ENCODE measurements at places on chromosomes 5 and 9.

DNA sequence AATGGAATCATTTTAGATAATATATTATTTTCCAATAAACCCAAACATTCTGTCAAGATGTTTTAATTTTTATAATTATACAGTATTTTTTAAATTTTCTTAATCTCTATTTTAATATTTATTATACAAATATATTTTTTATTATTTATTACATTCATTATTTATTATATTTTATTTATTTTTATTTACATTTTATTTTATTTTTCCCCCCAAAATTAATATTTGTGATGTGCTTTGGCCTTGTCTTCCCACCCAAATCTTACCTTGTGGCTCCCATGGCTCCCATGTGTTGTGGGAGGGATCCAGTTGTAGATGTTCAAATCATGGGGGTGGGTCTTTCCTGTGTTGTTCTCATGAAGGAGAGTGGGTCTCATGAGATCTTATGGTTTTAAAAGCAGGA lies 382.1 kb downstream of the TLE4 start:
- no peak for DNase-seq

DNA sequence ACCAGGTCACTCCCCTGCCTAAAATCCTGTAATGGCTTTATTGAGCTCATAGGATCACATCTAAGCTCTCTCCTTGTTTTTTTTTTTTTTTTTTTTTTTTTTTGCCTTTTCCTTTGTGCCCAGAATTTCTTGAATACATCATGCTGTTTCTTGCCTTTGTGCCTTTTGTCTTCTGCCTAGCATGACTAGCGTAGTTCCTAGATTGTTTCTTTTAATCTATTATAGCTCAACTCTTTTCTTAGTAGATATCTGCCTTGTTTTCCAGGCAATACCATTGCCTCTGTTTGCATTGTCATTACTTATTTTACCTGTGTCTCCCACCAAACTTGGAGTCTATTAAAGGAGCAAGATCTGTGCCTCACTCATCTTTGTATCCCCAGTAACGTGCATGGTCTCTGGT lies 106.1 kb upstream of the C9orf72 start:
- no peak for DNase-seq

GRCh38 chr5:90557871-90558270 lies 726 bp upstream of the ADGRV1 start:
- DNase-seq: no peak

DNA sequence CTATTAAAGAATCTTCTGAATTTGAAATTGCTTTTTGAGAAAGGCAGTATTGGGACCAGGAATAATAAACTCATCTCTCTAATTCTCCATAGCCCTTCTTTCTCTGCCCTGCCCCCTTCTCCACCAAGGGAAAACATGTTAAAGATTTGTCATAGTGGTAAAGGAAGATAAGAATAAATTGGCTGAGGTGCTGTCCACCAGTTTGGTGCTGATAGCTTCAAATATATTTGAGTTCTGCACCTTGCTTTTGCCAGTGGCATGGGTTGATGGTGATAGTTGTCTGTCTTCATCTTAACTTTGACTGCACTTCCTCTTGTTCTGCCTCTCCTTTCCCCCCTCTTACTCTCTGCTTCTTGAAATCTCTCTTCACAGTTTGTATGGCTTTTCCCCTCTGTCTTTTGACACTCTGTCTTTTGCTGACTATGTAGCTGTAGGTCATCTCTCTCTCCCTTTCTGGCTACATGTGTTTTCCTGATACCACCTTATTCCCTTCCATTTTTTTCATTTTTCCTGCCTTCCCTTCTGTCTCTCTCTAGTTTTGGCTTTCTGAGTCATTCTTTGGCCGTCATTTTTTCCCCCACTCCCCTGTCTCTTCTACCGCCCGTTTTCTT lies 56.6 kb downstream of the NDUFS4 start:
- DNase-seq: peak; percentile 15

GRCh38 chr9:126754436-126755316 lies 50.2 kb upstream of the ZBTB43 start:
- DNase-seq: no peak

GRCh38 chr5:39459907-39460306 lies 35.1 kb upstream of the DAB2 start:
- no peak for DNase-seq

- DNase-seq: no peak
Observed at GRCh38 chr5:138869763-138870500, 5.2 kb downstream of the LRRTM2 start.

GRCh38 chr5:36152324-36153297 lies 700 bp downstream of the SKP2 start:
- DNase-seq: no peak

DNA sequence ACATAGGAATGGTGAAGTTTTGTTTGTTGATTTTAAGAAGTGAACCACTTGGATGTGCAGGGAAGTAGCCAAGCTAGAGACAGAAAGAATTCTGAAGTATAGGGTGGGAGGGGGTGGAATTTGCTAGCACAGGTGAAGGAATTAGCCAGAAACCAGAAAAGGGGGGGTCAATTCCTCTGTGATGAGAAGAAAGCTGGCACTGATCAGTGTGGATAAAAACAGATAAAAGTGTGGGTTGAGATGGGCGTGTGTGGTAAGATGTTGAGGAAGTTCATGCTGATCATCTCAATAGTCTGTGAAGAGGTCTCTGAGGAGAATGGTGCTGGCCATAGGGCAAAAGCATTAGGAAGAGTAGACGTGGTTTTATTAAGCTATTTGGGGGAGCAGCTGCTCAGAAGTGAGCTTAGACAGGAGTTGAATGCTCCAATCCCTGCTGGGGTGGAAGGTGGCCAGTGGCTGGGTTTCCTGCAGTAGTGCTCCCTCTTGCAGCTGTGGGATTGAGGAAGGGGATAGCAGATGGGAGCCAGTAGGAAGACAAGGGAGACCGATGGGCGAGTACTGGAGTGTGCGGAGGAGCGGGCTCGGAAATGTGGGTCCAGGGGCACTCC lies 88.7 kb upstream of the ELL2 start:
- peak; percentile 25 for DNase-seq

- no peak for DNase-seq
Observed at GRCh38 chr9:128285033-128285784, 9.1 kb downstream of the SWI5 start.

- no peak for DNase-seq
Observed at GRCh38 chr5:108620516-108620915, 127.2 kb upstream of the FER start.

DNA sequence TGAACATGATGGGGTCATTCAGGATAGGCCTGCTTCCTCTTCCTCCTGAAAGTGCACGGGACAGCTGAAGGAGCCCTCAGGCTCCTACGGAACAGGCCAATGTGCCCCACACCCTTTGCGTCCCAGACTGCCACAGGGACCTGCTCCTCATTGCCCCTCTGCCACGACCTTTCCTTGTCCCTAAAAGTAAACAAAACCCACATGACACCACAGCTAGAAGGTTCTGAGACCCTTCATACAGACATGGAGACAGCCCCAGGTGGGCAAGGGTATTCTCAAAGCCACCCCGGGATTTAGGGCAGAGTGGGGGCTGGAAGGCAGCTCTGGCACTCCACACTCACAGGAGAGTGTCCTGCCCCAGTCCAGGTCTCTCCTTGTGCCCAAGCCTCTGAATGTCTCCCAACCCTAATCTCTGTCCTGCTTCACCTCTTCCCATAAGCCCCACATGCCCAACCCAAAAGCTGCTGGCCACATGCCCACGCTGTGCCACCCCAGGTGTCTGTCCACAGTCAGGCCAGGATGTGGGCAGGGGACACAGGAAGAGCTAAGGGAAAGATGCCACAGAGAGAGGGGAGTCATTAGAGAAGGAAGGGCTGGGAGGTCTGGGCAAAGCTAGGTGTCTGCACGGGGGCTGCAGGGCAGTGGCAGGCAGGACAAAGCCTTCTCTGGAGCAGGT lies 800 bp downstream of the AMBP start:
- no peak for DNase-seq

GRCh38 chr9:99811598-99812383 lies 9.9 kb upstream of the NR4A3 start:
- no peak for DNase-seq

GRCh38 chr9:106376689-106377088 lies 486.3 kb upstream of the ZNF462 start:
- DNase-seq: no peak

- DNase-seq: peak; percentile 83
Observed at GRCh38 chr5:148746826-148747535, 79.4 kb upstream of the ADRB2 start.

- no peak for DNase-seq
Observed at GRCh38 chr9:570187-570586, 271.3 kb upstream of the DMRT1 start.

DNA sequence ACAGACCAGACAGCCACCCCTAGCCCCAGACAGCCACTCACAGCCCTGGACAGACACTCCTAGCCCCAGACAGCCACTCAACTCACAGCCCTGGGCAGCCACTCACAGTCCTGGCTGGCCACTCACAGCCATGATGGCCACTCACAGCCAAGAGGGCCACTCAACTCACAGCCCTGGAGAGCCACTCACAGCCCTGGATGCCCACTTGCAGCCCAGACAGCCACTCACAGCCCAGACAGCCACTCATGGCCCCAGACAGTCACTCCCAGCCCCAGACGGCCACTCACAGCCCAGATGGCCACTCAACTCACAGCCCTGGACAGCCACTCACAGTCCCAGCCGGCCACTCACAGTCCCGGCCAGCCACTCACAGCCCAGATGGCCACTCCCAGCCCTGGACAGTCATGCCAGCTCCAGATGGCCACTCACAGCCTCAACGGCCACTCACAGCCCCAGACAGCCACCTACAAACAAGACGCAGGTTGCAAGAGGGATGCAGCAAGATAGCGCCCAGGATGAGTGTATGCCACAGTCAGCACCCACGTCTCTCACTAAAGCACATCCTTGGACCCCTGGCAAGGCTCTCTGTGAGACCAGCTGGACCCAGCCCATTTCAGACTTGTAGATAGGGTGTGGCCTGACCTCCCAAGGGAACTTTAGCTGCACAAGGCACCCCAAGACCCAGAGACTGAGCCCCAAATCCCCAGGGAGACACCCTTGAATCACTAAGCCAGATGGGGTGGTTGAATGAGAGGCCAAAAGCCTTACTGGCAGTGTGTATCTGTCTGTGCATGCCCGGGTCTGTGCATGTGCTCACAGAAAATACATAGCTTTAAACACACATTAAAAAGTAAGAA lies 22.4 kb downstream of the ZDHHC11B start:
- DNase-seq: no peak

- DNase-seq: peak; percentile 72
Observed at GRCh38 chr9:124259158-124259808, 1.5 kb downstream of the NEK6 start.

- peak; percentile 40 for DNase-seq
Observed at GRCh38 chr9:35756275-35757225, 2.5 kb upstream of the MSMP start.

GRCh38 chr5:1334831-1335539 lies 9.9 kb downstream of the CLPTM1L start:
- no peak for DNase-seq

- DNase-seq: no peak
Observed at GRCh38 chr5:142109331-142110045, 909 bp downstream of the NDFIP1 start.

DNA sequence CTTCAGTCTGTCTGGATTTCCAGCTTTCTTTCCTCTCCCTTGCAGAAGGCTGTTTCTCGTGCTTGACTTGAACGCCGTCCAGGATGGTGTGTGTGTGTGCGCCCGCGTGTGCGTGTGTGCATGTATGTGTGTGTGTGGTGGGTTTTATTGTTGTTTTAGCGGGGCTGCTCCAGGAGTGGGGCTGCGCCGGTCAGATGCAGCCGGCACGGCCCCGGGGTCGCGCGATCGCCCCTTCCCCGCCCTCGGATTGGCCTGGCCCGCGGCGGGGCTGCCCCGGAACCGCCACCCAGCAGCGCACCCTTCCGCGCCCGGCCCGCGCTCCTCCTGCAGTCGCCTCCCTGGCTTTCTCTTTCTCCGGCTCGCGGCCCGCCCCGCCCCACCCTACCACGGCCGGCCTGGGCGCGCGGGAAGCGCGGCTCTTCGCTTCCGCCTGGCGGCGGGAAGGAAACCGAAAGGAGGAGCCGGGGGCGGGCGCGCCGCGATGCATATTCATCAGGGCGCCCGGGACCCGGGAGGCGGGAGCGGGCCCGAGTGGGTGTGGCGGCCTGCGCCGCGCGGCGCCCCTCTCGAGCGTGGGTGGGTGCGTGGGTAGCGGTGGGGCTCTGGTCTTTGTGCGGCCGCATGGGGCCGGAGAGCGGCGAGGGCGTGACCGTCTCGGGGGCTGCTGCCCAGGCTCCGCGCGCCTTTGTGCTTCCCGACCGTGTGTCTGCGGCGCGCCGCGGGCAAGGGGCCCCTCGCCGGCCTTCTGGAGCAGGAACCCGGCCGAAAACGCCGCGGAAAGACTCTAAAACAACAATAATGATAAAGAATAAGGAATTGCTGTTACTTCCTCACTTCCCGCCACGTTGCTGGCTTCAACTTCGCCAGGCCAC lies 8.5 kb upstream of the NFIB start:
- DNase-seq: peak; percentile 89

GRCh38 chr9:123772967-123773366 lies 157.0 kb downstream of the DENND1A start:
- no peak for DNase-seq

- no peak for DNase-seq
Observed at GRCh38 chr5:11072568-11072967, 311.5 kb upstream of the DAP start.

- DNase-seq: no peak
Observed at GRCh38 chr5:100856462-100856861, 46.6 kb downstream of the ST8SIA4 start.

DNA sequence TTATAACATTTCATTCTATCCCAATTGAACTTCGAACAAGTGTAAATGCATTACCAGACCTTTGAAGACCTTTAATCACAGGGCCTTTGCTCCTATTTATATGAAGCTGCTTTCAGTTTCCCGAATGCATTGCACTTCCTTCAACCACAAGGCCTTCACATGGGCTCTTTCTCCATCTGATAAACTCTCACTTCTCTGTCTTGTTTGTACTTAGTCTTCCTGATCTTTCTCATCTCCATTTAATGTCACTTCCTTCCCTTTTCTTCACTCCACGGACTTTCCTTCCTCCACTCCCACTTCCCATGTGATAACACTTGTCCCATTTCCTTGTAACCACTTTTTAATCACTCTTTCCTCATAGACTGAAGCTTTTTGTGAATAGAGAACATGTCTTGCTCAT lies 74.3 kb upstream of the TNC start:
- DNase-seq: no peak
